ENCODE measurements at places on chromosomes 2 and 18. TPM values are rescaled to one million over a fixed set of nuclear protein-coding genes. Genes with fewer than 3 reads are reported as not detected.

DNA sequence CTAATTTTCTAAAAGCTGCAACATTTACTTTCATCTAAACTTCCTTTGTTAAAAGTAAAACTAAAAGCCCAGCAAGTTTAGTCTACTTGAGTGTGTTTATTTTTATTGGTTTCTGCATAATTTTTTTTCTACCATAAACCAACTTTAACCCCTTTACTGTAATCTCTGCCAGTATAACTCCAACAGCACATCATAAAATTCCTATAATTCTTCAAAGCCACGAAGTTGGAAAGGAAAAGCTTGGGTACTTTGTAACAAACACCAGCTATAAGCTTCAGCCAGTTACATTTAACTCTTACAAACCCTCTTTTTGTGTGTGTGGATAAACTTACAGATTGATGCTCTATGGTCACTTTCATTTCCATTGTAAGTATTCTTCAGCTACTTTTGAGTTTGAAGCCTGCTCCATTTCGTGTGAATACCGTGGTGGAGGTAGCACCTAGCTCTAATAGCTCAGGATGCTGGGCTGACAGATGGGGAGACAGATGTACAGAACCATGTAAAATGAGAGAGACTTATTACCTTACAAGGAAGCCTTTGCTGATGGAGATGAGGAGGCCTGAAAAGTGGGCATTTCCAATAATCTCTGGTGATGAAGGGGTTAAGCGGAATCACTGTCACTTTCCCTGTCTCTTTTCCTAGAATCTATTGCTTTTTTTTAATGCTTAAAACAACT lies 42.5 kb downstream of the ZEB2 start:
- DNase-seq: no peak

DNA sequence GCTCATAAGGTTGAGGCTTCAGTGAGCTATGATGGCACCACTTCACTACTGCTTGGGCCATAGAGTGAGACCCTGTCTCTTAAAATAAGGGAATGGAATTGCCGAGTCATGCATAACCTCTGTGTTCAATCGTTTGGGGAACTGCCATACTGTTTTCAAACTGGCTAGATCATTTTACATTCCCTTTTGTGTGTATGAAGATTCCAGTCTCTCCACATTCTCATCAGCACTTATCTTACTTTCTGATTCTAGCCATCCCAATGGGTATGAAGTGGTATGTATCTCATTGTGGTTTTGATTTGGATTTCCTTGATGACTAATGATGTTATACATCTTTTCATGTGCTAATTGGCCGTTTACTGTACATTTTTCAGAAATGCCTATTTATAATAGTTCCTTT lies 23.7 kb downstream of the MARCHF7 start:
- DNase-seq: no peak

GRCh38 chr18:23036660-23037201 lies 98.6 kb upstream of the CABLES1 start:
- DNase-seq: no peak

DNA sequence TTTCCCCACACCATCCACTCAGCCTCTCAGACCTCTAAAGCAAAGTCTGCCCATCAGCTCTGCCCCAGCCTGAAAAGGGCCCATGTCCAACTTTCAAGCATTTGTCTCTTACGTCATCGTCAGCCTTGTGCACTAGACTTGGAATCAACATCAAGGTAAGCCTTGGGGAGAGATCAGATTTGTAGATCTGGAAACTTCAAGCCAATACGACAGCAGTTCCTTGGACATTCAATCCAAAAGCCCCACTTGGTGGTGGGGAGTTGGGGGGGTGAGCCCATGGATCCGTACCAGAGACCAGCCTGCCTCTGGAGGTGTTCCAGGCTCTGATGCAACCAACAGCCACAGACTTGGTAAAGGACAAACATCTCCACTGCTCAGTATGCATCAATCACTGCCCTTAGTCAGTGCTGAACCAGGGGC lies 206.8 kb upstream of the MEIS1 start:
- DNase-seq: no peak

The TIMM21 gene
- polyA plus RNA-seq: 27.6 TPM

DNA sequence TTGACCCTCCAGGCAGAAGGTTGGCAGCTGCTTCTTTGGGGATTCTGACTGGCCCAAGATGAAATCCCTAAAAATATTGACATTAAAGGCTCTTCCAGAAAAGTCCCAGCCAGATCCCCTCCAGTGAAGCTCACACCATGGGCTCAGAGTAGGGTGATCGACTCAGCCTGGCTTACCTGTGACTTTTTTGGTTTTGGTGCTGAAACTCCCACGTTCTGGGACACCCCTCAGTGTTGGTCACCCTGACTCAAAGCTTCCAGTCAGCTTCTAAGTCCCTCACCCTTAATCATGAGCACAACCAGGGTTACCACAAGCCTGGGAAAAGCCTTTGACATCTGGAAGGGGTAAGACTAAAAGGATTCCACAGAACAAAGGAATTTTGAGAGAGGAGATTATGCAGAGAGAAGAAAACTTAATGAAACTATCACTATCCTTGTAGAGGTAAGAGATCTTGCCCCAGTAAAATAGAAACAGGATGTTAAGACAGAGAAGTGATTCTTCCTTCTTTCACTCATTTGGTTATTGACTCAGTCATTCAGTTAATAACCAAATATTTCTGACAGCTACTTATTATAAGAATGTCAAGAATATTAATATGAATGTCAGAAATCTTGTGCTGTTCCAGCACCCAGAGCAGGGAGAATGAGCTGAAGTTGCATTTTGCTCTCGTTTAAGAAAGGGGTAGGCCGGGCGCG lies 66.8 kb upstream of the SEC11C start:
- no peak for DNase-seq

DNA sequence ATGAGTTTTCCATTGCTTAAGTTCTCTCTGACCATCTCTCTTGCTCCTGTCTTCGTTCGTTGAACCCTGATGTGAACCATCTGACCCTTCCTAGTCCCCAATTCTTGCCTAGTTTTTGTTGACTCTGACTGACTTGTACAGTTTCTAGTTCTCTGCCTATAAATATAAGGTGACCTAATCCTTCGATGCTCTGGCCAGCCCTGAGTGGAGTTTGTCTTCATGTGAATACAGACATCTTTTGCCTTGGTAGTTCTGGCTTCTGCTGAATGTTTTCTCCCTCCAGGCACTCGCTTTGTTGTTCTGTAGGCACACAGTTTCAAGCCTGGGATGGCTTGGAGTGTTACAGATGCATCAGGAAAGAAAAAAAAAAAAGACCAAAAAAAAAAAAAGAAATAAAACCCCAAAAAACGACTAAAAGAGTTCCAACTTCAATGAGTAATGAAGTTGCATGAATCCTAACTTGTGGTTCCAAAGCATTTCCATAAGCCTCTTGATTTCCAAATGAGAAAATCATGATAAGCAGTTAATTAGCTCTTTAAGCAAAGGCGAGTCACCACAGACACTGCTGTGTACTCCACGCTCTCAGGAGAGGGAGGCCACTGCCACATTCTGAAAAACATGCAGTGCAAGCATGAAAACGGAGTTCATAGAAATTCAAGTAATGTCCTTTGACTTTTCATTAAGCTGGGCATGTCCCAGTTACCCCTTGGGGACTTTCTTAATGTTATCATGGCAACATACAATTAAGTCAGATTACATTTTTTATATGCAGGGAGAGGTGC lies 165.2 kb downstream of the TDRD15 start:
- no peak for DNase-seq

- no peak for DNase-seq
These were observed 5.5 kb upstream of the GPR75 start for GRCh38 chr2:53865264-53865663.

GRCh38 chr2:22497789-22498188 lies 887.2 kb upstream of the KLHL29 start:
- no peak for DNase-seq

- DNase-seq: no peak
These were observed 2.5 kb downstream of the RTN4 start for GRCh38 chr2:55047677-55048299.

All from SK-N-SH (cell line).